Adrenal gland (tissue), 19 donors: ENCODE measurements at places on chromosomes 16 and 17.

- H3K4me3 ChIP-seq = no peak overlapping the region
- DNase-seq = no peak
- H3K27me3 ChIP-seq = no peaks in the 10 kb centered on the region
These were observed 11.0 kb downstream of the KDM8 start for GRCh38 chr16:27214084-27214961.

DNA sequence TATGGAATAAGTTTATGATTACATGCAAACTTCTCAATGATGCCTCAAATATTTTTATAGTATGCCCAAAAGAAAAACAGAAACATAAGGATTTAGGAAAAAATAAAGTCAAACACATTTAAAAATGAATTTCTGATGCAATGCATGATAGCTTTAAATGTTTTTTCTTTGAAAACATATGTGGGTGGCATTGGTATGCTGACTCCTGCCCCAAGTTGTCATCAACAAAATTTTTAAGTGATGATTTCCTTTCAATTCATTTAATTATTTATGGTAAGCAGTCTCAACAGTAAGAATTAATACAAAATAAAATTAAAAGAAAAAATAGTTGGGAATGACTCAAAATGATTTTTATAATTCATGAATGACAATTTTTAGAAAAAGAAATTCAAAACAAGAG is 104.9 kb downstream of the CEP112 start:
- no peak overlapping the region for H3K4me3 ChIP-seq
- no peak overlapping the region for H3K27ac ChIP-seq
- H3K4me1 ChIP-seq = no peaks in the 10 kb centered on the region
- no peak for DNase-seq
- H3K27me3 ChIP-seq = no peaks in the 10 kb centered on the region

DNA sequence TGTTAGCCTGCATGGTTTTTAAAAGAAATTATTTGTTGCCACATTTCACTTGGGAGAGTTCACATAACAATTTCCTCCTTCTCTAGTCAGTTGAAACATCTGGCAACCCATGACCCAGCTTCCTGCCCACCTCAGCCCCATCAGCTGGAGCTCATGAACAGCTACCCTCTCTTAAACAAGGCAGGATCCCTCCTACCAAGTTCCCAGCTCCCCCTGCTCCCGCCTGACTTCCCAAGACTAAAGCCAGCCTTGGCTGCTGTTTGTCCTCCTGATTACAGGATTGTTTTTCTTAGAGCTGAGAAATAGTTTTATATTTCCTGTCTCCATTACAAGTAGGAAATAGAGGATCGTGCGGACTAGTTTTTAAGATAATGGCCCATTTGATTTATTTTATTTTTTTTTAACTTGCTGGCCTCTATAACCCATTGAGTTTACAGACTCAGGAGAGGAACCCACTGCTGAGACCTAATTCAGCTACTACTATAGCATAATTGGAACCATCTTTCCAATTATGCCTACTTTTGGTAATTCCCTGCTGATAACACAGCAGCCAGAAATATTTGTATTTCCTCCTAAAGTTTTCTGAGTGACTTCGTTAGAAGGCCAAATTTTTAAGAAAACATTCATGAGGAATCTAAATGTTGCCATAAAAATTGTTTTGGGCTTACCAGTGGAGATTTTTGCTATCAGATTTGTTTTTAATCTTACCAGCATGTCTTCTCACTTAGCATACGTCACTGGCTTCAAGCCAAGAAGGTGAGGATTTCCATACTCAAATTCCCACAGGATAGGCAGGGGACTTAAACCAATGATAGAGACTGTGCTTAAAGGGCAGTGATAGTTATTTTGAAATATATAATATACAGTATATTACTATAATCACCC is 90.0 kb downstream of the ELAC2 start:
- no peaks in the 10 kb centered on the region for H3K36me3 ChIP-seq
- DNase-seq = peak; percentile 34

GRCh38 chr17:74953134-74953687 is 17.5 kb downstream of the OTOP3 start:
- no peak for DNase-seq
- H3K27ac ChIP-seq = no peak overlapping the region
- no peaks in the 10 kb centered on the region for H3K36me3 ChIP-seq
- no peaks in the 10 kb centered on the region for H3K4me1 ChIP-seq
- H3K4me3 ChIP-seq = no peak overlapping the region

GRCh38 chr17:15981646-15982580 is 17.6 kb downstream of the ZSWIM7 start:
- no peak overlapping the region for H3K4me3 ChIP-seq
- no peak overlapping the region for H3K27ac ChIP-seq
- H3K4me1 ChIP-seq = no peaks in the 10 kb centered on the region
- H3K27me3 ChIP-seq = no peaks in the 10 kb centered on the region
- H3K36me3 ChIP-seq = peaks cover 61% of the 10 kb centered on the region
- no peak for DNase-seq
